ENCODE measurements at places on chromosomes 2 and 18.

- no peak for DNase-seq
Observed at GRCh38 chr2:25512707-25513106, 160.7 kb downstream of the DTNB start.

DNA sequence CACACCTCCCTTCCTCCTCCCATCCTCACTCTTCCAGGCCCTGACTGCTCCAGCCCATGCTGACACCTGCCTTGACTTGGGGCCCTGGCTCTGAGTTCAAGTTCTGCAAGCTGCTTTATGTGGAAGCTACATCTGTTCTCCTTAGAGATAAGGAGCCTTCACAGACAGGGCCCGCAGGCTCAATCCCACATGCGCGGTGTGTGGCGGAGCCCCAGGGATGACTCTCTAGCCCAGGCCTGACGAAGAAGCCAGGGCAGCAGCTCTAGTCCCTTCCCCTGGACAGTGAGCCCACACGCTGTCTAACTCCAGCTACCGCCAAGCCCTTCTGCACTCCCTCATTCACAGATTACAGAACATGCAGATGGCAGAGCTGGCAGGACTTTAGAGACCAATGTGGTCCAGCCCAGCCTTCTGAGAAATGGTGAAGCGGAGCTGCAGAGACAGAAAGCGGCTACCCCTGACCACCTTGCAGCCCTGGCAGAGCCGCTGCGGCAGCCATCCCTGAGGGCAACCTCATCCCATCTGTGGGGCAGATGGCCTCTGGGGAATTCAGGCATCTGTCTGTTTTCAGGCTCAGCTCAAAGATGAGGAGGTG, 304.3 kb downstream of the CELF4 start:
- DNase-seq = no peak

DNA sequence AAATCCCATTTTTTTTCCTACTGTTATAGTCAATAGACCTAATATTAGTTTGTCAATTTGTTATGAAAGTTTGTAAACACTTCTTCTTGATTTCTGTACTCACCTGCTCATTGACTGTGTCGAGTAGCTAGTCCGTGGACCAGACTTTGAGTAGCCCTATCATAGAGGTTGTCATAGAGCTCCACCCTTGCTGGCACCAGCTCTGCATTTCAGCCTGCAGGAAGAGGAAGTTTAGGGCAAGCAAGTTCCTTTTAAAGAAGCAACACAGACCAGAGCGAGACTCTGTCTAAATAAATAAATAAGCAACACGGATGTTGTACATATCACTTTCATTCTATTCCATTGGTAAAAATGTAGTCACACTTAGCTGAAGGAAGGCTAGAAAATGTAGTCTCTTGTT, 74.0 kb downstream of the MCFD2 start:
- no peak for DNase-seq

DNA sequence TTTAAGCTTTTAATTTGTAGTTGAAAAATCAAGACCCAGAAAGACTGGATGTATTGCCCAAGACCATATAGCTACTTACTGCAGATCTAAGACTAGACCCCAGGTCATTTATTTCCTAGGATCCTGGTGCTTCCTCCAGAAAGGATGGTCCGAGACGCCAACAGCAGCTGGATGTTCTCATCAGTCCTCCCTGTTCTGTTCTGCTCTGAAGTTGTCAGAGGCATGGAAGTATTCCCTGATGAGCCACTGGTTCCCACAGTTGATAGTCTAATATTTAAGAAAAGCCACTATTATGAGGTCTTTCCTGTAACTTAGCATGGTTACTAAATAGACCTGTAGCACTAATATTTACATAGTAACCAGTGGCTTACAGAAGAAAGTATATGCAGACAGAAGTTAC, 393.5 kb downstream of the MTX2 start:
- DNase-seq = no peak

DNA sequence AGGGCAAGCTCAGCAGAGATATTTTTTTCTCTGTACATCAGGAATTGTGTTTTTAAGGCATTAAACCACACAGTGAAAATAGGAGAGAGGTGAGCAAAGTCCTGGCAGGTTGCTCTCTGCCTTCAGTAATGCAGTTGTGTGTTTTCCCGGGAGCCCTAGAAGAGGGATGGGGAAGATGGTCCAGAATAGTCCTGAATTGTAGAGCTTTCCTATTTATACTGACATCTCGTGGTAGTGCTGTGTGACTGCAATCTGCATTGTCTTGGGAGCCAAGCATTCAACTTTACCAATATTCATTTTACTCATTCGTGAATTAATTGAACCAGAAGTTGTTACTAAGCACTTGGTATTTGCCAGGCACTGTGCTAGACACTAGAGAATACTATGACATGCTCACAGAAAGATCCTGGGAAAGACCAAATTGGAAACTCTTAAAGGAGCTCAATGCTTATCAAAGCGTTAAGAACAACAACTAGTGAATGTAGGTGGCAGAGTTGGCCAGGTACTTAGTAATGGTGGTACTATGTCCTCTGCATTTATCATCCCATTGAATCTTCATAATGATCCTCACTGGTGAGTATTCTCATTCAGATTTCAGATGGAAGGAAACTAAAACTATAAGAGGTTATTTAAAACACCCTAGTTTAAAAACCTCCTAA, 214.6 kb downstream of the TRIB2 start:
- DNase-seq = peak; percentile 62

- no peak for DNase-seq
Observed at GRCh38 chr2:208135794-208136715, 6.4 kb upstream of the CRYGC start.

GRCh38 chr2:152755029-152755428, 36.6 kb downstream of the ARL6IP6 start:
- no peak for DNase-seq

DNA sequence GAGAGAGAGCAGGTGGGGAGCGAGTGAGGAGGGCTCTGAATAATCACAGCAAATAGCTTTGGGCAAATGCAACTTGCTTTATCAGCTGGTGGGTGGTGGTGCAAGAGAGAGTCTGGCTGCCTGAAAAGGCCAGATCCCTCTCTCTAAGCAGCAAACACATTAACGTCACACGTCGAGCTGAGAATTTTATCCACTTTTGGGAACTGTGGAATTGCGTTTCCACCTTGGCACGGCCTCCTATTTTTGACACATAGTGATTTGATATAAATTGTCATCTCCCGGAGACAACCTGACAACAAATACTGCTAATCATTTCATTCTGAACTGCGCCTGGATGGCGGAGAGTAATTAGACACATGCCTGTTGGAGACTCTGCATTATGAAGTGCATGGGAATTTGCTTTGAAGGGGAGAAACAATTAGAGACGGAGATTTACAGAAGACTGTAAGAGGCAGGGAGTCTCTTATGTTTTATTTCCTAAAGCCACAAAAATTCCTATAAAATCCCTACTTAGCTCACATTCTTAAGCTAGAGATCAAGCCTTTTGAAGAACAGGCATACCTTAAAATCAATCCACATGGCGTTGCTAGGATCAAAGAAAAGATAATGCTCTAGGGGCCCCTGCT, 634.1 kb downstream of the TDRD15 start:
- DNase-seq = no peak

DNA sequence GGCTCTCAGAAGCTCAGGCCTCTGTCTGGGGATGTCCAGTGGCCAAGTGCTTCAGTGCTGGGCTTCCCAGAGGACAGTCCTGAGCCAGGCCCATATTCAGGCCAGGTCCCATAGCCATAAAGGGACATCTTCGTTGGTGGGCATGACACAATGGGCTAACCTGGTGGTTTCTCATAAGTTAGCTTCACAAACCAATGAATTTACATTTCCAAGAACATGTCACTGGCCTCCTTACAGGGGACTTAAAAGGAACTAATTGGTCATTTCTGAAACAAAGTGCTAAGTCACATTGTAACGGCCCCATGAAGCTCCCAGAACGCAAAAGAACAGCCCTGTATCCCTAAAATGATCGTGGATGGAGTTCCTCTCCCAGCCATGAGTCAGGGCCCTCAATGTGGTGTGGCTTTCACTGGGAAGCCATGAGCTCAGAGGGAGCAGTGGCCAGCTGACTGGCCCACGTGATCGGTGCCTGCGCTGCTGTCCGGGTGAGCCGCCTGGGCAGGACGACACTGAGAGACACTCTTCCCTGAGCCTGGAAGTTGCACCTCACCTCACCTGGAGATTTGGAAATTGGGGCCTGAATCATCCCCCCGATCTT, 163.7 kb upstream of the APCDD1 start:
- DNase-seq = no peak

- peak; percentile 90 for DNase-seq
Observed at GRCh38 chr2:105517814-105518705, 119.2 kb upstream of the FHL2 start.
